GM04504 (cell line): ENCODE measurements at places on chromosomes 13 and 19.

- DNase-seq: no peak
These were observed 92.5 kb downstream of the UQCRFS1 start for GRCh38 chr19:29120466-29120865.

- DNase-seq: no peak
These were observed 10.2 kb upstream of the SIGLEC6 start for GRCh38 chr19:51541458-51542357.

- DNase-seq: no peak
These were observed 8.2 kb upstream of the INAFM1 start for GRCh38 chr19:47266401-47266941.

DNA sequence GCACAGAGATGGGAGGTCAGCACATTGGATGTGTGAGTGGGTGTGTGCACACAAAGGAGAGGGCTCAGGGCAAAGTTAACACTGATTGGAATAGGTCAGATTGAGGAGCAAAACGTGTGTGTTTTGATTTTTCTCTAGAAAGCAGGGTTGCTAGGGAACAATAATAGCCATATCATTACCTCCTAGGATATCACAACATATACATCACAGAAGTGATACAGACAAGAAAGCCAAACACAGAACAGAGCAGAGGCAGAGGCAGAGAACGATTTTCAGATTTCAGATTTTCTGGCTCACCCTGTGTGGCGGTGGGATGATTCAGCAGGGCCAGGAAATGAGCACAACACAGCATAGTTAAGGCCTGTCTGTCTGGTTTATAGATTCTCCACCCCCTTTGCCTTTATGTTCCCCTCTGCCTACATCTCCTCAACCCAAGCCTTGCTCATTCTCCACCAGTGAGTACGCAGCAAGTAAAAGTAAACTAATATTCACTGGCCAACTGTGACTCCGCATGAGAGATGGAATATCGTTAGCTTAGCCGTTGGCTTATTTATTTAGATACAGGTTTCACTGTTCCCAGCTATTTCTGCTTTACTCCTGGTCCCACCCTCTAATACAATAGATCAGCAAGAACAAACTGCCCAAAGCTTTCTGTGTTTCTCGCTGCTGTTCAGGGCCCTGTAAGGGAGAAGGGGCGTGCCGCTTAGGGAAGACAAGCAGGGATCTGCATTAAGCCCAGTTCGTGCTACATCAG lies 182.7 kb upstream of the TSC22D1 start:
- peak; percentile 42 for DNase-seq

GRCh38 chr19:16899566-16900075 lies 10.8 kb downstream of the F2RL3 start:
- no peak for DNase-seq

GRCh38 chr19:17510220-17510993 lies 1.0 kb upstream of the PGLS start:
- no peak for DNase-seq

- DNase-seq: no peak
These were observed 179.8 kb downstream of the COG6 start for GRCh38 chr13:39835253-39835652.

DNA sequence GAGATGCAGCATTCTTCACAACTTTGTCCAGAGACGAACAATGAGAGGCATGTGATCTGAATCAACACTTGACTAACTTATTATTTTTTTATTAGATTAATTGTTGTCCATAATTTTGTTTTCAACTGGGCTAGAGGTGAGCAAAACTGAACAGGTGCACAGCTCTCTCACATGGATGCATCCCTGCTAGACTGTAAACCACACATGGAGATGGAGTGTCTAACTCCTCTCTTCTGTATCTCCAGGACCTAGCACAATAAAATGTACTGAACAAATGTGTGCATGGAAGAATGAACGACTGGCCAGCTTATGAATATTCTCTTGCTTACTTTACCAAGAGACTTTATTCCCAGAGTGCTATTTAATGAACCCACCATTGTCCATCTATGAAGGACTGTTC lies 627.7 kb downstream of the LIG4 start:
- DNase-seq: no peak

DNA sequence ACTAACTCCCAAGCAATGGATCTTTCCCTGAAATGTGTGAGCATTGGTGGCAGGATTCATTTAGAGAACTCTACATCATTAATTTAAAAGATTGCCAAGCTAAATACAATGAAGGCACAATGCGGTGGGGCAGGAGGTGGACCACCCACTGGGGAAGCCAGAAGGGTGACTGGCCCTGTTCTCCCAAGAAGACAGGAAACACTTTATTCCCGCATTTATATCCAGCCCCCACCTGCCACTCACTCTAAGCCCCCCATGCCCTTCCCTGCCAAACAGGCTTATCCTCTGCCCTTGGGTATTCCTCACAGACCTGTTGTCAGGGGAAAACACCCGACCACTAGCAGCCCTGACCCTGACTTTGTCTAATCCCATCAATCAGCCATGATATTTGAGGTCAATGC lies 189.1 kb upstream of the UBL3 start:
- no peak for DNase-seq

DNA sequence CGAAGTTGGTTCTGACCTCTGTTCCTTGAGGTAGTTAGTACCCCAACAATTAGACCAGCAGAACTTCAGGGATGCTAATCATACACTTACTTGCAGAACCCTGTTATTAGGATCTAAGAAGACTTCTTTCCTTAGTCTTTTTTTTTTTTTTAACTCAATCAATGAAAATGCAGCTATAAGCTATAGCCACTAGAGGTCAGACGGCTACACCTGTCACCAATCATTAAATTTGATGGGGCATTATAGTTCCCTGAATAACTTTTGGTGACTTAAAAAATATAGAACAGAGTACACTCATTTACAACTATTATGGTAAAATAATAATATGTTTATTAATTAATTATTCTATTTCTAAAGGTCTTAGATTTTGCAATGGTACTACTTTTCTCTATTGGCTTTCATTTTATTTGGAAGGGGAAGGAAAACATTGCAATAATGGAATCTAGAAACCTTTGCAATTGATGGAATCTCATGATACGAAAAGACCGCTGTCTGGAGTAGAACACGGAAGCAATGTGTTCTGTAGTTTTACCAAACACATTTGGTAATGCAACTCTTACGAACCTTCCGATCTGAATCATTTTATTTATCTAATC lies 483.2 kb downstream of the DIAPH3 start:
- no peak for DNase-seq

GRCh38 chr19:53868892-53869804 lies 1.5 kb downstream of the MYADM start:
- peak; percentile 72 for DNase-seq

DNA sequence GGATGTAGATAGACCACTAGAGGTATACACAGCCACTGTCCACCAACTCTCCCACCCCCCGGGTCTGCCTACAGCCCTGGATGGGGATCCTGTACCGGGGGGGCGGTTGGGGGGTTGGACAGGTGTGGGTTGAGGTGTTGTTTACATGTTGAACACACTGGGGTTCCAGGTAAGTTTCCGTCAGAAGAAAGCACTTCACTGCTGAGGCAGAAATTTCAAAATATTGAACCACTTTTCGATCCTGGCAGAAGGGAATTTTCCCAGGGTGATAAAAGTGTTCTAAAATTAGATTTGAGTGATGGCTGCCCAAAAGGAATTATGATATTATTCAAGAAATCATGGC lies 6.6 kb upstream of the CEACAM16 start:
- no peak for DNase-seq

DNA sequence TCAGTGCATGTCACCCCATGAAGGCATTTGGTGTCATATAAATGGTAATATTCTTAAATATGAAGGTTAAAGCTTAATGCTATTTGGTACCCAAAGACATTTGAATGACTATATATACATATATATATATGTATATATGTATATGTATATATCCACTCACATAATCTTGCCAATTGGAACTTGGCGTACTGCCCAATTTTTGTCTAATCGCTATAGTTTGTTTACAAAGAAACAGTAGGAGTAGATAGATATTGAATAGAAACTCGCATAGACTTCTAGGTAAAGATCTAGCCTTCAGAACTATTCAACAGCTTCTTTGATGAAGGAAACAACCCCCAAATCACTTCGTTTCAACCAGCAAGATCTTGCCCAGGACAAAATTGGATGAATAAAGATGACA lies 24.1 kb downstream of the KLF5 start:
- DNase-seq: no peak

- no peak for DNase-seq
These were observed 22.6 kb downstream of the CARS2 start for GRCh38 chr13:110683203-110683883.

DNA sequence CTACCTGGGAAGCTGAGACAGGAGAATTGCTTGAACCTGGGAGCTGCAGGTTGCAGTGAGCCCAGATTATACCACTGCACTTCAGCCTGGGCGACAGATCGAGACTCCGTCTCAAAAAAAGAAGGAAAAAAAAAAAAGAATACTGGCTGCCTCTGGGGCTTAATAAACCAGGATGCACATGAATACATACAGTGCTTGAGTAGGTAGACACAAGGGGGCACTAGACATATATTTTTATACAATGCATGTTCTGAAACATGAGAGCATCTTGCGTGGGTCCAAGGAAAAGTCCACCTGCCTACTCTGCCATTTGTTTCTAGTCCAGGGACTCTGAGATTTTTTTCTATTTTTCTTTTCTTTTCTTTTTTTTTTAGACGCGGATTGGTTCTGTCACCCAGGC lies 31.2 kb downstream of the KEAP1 start:
- DNase-seq: no peak

- no peak for DNase-seq
These were observed 92.7 kb downstream of the LHFPL6 start for GRCh38 chr13:39510316-39510695.

GRCh38 chr13:106568299-106569003 lies 514 bp upstream of the ARGLU1 start:
- DNase-seq: no peak

GRCh38 chr19:1584500-1585242 lies 8.0 kb downstream of the MBD3 start:
- no peak for DNase-seq

- DNase-seq: no peak
These were observed 813.6 kb upstream of the MIR17HG start for GRCh38 chr13:90533866-90534265.

- DNase-seq: no peak
These were observed 13.5 kb downstream of the NDUFA11 start for GRCh38 chr19:5890099-5890498.

- no peak for DNase-seq
These were observed 13.1 kb downstream of the GRAMD1A start for GRCh38 chr19:35013041-35013819.

DNA sequence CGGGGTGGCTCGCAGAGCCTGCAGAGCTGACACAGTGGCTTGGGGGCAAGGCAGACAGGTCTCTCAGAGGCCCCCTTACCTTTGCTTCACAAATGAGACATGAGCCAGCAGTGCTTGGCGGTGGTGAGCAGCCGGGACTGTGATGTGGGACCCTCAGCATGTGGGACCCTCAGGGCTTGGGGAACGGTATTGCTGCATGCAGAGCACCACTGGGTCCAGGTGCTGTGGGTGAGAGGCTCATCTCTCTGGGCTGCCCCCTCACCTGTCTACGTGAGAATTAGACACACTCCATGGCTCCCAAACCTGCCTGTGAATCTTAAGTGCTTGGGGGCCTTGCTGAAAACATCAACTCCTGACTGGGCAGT lies 106.6 kb downstream of the COL4A2 start:
- DNase-seq: no peak

- peak; percentile 3 for DNase-seq
These were observed 23.2 kb upstream of the CYP2A13 start for GRCh38 chr19:41064974-41065569.

DNA sequence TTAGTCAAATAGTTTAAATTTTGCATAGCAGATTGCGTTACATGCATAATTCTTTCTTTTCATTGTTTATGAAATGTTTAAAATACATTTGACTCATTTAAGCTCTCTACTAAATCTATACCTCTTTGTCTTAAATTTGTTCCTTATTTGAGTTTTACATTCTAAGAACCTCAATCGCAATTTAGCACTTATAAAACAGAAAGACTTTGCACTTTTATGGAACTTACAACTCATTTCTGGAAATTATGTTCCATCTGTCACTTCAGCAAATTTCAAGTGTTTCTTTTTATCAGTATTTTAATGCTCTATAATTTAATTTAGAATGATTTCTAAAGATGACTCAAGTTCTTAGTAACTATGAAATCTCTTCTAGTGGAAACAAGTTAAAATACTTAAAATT lies 1505.8 kb upstream of the SPRY2 start:
- no peak for DNase-seq

DNA sequence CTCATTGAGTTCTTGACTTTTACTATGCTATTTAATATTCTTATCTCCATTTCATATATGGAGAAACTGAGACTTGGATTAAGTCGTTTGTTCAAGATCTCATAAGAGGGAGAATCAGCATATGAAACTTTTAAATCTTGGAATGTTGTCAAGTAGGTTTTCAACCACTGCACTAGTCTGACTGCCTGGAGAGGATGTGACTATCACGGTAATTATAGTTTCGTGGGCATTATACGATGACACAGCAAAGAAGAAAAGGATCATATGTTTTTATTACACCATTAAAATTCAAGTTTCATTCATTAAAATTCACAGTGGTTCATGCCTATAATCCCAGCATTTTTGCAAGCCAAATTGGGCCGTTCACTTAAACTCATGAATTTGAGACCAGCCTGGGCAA lies 555.2 kb downstream of the SLITRK1 start:
- no peak for DNase-seq

DNA sequence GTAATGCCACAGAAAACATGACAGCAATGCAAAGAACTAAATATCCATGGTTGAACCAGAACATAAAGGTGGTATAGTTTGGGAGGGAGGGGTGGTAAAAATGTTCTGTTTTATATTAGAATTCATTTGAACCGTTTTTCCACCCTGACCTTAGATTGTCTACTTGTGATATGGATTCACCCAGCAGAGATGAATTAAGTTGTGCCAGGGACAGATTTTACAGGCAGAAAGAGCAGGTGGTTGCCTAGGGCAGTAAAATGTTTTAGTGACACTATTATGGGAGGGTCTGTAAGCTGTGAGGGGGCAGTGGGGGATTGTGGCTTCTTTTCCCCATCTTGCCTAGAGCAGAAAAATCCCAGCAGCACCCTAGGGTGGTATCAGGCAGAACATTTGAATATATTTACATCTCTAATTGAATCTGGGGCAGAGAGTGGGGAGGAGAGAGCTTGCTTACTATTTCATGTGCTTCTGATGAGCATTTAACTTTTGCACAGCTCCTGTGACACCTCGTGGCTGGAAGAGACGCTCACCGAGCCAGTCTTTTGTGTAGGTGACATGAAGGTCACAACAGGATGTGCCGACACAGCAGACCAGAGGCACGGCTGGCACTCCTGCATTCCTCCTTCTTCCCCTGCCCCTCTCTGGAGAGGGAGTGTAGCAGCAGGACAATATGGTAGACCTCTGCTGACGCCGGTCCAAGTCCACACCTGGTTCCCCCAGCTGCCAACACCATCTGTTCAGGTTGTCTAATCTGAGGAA lies 452.3 kb downstream of the IRS2 start:
- no peak for DNase-seq

GRCh38 chr19:45864629-45865082 lies 530 bp downstream of the FOXA3 start:
- no peak for DNase-seq

DNA sequence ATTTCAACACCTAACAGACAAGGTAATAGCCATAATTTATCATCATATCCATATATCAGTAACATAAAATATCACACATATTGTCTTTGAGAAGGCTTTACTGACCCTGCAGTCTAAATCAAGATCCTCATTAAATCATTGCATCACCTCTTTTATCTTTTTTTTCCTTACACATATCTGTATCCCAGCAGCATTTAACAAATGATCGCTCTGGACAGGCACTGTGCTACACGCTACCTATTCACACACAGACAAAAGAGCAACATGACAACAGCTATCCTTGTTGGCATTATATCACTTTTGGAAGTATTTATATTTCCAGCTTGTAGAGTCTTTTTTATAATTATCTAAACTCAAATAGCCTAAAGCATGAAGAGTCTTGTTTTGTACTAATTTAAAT lies 73.3 kb upstream of the NBEA start:
- no peak for DNase-seq
